ENCODE measurements at places on chromosomes 6 and 20.

DNA sequence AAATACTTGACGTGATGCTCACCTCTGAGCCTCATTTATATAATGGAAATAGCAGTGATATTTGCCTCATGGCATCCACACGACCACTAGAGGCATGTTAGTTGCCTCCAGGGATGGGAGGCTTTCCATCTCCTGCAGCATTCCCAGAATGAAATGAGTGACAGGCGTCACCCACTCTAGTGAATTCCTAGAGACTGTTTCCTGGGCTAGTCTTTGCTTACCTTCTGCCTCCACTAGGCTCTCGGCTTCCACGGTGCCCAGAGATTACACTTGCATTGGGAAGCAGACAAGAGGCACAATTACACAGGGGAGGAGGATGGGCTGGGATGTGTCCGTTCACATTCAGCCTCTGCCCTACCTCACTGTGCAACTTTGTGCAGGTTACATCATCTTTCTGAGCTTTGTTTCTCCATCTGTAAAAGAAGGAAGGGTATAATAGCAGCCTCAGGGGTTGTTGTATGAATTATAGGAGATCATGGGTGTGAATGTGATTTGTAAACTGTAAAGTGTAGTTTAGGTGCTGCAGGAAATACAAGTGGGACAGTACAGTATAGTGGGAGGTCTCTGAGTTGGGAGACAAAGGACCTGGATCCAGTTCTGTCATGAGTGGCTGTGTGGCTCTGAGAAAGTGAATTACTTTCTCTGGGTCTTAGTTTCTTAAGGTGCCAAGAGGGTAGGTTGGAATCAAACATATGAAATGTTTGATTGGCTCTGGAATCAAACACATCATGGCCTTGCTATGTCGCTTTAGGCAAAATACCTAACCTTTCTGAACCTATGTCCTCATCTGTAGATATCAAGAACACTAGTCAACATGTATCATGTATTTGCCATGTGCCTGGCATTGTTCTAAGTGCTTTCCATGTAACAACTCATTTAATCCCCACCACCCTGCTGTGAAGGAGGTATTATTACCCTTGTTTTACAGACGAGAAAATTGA, 3.6 kb upstream of the VSTM2L start:
- DNase-seq: no peak

DNA sequence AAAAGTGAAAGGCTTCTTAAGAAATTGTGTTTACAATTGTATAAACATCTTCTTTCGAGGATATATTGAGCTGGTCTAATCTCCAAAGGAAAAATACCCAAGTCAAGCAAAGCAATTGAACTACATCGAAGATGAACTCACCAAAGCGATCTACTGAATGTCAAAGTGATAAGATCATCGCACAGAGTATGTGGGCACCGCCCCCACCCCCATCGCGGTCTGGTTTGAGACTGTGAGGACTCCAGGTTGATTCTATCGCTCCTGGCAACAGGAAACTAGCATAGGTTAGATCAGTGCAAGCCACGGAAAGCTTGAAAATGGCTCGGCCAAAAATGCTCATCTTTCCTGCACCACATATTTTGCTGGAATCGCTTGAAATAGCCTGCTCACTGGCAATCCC, 133.2 kb upstream of the RPS6KA2 start:
- DNase-seq: peak; percentile 2

DNA sequence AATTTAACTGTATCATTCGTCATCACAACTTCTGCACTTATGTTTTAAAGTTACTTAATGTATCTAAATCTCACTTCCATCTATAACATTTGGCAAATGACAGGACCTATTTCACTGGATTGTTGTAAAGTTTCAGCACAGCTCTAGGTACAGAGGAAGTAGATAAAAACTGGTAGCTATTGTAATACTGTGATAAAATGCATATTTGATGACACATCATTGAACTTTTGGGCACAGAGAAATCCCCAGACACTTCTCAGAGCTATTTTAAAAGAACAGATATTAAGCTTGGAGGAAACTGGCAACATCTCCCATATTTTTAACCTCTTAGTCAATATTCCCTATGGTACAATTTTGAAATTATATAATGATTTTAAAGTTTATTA, 138.7 kb downstream of the RFPL4B start:
- DNase-seq: no peak

GRCh38 chr20:33299111-33299603, 16.1 kb downstream of the BPIFB1 start:
- no peak for DNase-seq

DNA sequence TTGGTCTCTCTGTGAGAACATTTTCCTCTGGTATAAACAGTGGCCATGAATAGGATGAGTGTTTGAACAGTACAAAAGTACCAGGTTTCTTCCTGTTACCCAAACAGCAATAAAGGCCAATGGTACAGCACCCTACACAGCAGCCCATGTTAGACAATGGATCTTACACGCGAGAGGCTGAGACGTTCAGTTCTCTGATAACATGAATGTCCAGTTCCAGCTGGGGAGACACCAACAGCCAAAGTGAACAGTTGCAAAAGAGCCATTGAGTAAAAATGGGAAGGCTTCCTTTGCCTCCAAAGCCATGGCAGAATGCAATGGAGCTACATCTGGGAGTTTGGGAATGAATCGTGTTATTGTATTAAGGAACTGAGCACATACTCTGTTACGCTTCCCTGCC, 246.8 kb upstream of the SGK1 start:
- no peak for DNase-seq

DNA sequence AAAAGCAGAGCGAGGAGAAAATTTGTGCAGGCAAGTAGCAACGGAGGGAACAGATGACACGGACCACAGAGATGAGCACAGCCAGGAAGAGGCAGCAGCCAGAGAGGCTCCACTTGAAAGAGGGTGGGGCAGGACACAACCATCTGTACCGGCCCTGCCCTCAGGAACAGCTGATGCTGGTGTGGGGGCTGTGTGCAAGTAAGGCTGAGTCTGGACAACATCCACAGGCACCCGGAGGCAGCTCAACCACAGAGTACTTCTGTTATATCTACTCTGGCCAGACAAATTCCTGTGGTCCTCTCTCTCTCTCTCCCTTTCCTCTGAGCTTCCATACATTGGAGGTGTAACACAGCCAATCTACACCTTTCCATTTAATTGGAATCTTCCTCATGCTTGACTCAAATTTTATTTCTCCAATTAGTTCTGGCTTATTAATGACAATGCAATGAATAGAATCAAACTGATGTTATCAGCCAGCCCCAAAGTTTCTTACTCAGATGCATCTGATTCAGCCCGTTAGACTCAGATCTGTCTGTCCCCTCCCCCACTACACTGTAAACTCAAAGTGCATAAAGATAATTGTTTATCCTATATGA, 24.9 kb downstream of the KIF13A start:
- no peak for DNase-seq

DNA sequence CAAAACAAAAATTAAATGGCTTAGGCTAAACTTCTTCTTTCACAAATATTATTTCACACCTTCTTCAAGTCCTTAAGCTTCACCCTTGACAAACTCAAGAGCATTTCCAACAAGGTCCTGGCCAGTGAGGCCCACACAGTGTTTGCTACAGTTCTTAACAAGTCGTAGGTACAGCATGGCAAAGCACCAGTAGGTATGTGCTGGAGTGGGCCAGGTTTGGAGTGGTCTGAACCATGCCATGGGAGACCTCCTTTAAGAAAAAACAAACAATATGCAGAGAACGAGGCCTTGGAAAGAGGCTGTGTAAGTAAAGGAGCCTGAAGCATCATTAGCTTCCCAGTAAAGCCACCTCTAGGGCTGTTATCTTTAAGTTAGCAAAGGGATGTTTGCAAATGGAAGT, 154.3 kb upstream of the SNX9 start:
- no peak for DNase-seq
